T-helper 2 cell (primary cell): ENCODE measurements at places on chromosomes 5 and 9.

- no peak for DNase-seq
Observed at GRCh38 chr5:142293486-142293885, 31.3 kb downstream of the SPRY4 start.

- DNase-seq, result no peak
Observed at GRCh38 chr9:110048976-110049698, 158.8 kb downstream of the C9orf152 start.

DNA sequence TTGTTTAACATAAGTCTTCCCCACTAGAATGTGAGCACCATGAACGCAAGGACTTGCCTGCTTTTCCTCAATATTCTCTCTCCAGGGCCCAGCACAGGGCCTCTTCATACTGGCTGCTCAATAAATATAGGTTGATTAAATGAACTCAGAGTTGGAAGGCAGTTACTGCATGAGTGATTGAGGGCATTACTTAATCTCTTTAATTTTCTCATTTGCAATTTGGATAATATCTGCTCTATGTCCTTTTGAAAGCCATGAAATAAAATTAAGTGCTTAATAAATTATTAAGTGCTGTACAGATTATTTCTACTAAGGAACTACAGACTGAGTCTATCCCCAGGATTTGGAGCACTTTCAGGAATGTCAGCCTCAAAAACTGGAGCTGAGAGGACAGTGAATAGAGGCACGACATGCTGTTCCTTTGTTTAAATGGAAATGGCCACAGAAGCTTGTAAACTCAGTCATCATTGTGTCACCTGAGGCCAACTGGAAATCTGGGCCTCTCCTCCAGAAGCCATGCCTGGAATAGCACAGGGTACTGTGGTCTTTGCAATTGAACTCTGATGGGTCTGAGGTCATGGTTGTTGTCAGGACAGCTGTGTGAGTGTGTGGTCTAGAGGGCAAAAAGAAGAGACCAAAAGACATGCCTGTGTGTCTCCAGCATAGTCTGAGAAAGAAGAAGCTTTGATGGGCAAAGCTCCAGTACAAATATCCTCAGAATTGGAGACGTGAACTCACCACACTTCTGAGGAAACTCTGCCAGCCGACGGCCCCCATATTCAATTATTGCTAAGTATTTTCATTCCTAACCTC lies 86.1 kb downstream of the SH3TC2 start:
- DNase-seq, result no peak

GRCh38 chr5:73818357-73818756 lies 192.4 kb downstream of the ARHGEF28 start:
- no peak for DNase-seq

GRCh38 chr5:130286971-130287370 lies 382.7 kb downstream of the CHSY3 start:
- no peak for DNase-seq

DNA sequence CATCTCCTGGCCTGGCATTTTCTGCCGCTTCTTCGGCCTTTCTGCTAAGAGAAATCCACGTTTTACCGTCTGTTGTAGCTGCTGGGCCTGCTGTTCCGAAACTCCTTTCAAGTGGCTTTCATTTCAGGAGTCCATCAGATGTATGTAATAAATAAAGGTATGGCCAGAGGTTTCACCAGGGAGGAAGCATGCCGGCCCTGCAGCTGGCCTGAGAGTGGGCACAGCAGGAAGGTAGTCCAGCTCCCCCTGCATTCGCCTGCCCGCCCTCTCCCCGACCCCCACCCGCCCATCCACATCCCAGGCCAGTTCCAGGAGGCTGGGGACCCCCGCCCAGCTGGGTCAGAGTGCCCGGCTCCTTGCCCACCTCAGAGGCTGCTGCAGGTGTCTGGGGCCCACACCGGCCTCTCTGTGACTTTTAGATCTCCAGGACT lies 46.4 kb upstream of the EXOC3 start:
- DNase-seq, result no peak

- no peak for DNase-seq
Observed at GRCh38 chr5:67090040-67090439, 106.6 kb downstream of the CD180 start.

DNA sequence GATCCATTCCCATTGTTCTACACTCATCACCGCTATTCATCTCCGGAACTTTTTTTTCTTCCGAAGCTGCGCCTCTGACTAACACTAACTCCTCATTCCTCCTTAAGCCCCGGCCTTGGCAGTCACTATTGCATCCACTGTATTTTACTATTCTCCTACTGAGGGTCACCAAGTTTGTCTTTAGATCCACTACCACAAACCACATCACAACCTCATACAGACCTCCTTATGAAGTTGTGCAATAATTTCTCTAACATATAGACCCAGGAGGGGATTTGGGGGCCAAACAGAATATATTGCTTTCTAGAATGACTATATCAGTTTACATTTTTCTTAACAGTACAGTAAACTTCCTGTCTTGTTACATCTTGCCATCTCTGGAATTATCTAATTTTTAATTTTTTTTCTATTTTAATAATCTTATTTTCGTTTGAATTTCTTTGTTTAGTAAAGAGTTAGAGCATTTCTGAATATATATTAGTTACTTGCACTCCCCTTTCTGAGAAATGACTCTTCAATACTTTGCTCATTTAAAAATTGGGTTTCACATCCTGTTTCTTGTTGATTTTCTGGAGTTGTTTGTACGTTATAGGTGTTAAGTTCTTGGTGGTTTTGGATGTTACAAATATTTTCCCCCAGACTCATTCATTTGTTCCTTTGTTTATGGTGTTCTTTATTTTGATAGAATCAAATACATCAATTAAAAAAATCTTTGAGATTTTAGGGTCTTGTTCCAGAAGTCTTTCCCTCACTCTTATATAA lies 37.1 kb downstream of the DMRT2 start:
- no peak for DNase-seq

DNA sequence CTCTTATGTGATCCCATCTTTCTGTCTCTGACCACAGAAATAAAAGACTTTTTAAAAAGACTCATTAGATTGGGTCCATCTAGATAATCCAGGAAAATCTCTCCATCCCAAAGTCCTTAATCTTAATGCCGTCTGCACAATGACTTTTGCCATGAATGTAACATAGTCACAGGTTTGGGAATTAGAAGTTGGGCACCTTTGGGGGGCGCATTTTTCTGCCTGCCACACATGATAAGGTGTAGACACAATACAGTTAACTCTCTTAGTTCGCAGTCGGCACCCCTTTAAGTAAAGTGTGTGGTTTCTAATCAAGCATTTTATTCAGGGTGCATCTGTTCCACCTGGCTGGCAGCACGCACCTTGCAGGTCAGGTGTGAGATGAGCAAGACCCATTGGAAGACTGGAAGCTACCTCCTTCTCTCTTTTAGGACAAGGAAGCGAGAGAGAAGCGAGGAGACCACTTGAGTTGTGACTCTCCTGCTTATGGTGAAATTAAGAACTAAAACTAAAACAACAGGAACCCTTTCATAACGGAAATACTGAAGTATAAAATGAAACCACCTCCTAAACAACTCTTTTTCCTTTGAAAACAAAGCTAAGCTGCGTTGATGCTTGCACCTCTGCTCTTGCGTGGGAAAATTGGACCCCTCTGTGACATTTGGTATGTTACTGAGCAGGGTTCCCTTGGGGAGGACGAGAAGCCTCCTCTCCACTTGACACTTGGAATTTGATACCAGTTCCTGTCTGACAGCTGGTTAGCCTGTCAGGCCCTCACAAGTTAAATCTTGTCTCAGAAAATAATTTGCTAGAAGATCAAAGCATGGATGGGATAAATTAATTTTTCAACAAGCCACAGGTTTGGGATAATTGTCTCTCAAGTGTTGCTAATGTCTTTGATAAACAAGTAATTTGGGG lies 304.6 kb upstream of the DMRT1 start:
- DNase-seq, result no peak

DNA sequence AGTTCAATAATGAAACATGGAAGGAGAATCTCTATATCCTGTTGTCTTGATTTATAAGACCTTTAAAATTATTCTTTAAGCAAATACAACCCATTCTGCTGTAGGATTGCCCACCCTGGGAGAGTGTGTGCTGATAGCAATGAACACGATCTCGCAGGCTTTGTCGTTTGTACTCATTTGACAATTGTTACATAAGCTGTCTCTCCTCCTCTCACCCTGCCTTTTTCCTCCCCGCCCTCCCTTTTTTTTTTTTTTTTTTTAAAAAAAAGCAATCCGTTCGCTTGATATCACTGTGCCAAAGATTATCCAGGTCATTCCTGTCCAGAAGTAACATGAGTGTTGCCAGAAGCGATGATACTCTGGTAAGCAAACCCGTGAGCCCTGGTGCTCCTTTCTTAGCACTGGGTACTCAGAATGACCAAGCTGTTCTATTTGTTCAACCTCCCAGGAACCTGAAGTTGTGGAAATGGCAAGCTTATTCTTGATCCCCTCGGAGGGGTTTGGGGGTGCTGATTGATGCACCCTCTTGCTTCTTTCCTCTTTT lies 82.7 kb upstream of the CTSL start:
- DNase-seq, result no peak

GRCh38 chr9:18143073-18143745 lies 330.7 kb upstream of the ADAMTSL1 start:
- no peak for DNase-seq

DNA sequence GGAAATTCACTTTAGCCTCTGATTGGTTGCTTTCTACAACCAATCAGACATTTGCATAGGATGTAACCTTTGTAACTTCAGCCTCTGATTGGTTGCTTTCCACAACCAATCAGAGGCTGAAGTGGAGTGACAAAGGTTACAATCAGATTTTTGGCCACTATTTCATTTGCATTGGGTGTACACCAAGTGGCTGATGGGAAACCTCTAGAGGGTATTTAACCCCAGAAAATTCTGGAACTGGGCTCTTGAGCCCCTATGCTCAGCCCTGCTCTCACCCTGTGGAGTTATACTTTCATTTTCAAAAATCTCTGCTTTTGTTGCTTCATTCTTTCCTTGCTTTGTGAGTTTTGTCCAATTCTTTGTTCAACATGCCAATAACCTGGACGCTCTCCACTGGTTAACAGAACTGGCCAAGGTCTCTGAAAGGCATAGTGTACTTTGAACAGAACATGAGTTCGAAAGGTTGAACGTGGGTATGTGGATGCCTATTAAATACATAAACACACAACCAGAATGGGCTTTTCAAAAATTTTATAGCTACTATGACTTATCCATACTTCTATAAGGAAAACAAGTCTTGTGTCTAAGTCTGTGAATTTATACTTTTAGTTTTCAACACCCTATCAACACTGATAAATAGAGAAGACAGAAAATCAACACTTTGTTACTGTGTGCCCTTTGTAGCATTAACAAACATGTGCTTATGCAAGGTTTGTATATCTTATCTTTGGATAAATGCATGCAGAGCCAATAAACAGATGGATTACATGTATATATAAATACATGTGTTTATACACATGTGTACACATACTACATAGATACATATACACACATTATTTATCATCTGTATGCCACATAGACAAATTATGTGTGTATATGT lies 568.1 kb downstream of the CTNND2 start:
- DNase-seq, result no peak

DNA sequence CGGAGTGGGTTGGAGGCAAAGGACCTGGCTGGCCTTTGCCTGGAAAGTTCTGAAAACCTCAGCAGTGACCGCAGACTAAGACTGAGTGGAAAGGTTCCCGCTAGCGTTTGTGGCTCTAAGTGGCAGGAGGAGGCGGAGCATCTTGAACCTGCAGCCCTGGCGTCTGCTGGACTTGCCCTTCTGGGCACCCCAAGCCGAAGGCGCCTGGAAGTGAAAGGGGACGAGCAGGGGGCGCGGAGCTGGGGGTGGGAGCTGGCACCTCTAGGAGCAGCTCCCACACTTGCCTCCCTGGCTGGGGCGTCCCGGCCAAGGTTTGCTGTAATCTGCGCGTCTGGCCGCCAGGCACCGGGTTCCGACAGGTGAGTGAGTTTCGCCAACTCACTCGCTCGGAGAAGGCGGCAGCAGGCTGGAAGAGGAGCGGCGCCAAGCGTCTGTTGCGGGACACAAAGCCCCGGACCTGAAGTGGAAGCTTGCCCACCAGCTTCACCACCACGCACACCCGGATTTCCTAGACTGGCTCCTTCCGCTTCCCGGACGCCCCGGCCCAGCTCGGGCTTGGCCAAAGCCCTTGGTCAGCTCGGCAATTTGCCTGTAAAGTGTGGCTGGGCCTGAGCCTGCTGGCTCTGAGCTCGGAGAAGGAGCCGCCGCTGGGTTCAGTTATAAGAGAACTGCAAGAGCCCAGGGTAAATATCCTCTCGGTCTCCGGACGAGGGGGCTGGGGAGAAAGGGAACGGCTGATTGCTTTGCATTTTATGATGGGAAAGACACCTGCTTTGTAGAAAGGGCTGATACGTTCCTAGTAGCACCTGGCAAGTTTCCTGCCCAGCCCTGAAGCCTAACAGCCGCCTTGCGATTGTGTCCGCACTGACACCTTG lies at the start of gene GNA14:
Gene GNA14 (minus strand): TSS at position 89 of the 875 bp plus-strand sequence. CDS start 529 bp downstream, outside the sequence.
- DNase-seq, result no peak

DNA sequence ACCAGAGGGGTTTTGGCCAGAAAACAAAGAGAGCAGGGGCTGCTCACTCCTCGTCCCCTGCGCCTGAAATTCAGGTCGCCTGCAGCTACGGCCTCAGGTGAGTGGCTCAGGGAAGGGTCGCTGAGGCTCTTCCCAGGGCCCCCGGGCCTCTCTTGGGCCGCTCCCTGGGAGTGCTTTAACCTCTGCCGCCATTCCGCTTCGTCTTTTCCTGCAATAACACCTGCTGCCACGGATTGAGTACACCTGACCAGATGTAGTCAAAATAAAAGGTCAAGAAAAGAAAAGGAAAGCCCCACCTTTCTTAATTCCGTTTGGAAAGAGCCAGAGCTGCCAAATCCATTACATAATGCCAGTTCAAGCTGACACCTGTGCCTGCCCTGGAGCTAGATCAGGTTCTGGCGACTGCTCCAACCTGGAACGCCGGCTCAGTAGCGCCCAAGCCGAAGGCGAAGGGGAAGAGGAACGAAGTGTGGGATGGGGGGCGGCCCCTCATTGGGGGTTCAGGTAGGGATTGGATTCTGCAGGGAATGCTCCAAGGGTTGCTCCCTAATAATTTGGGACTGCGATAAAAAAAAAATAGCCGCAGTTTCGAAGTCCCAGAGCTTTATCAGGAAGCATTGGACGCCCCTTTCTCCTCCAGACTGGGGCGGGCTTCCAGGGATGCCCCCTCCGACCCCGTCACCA lies 193.9 kb downstream of the MEF2C start:
- DNase-seq, result no peak

DNA sequence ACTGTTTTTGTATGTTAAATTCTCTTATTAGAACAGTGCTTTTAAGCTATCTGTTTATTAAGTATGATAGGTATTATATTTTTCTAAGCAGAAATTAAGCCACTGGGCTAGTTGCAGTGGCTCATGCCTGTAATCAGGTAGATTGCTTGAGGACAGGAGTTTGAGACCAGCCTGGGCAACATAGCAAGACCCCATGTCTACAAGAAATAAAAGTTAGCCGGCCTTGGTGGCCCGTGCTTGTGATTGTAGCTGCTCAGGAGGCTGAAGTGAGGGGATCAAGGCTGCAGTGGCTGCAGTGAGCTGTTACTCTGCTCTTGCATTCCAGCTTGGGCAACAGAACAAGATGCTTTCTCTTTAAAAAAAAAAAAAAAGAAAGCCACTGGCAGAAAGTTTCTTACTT lies 45.0 kb upstream of the LRRC70 start:
- DNase-seq, result no peak
